HT1080 (cell line): ENCODE measurements at places on chromosomes 7 and 10.

DNA sequence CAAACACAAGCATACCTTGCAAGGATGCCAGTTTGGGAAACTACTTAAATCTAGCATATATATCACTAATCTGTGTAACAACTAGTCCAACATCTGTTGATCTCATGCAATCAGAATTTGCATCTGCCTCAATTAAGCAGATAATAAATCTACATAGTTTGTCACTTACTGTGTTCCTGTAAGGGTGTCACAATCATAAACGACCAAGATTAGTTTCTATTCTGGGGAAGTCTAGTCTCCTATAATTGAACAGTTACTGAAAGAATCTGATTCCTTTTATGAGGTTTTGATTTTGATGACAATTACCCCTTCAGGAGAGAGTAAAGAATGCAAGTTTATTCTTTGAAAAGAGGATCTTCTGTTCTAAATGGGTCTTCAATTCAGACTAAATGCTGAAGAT, 85.5 kb upstream of the LRRN3 start:
- no peak for DNase-seq

- no peak for DNase-seq
Observed at GRCh38 chr7:2072042-2072441, 160.7 kb downstream of the MAD1L1 start.

DNA sequence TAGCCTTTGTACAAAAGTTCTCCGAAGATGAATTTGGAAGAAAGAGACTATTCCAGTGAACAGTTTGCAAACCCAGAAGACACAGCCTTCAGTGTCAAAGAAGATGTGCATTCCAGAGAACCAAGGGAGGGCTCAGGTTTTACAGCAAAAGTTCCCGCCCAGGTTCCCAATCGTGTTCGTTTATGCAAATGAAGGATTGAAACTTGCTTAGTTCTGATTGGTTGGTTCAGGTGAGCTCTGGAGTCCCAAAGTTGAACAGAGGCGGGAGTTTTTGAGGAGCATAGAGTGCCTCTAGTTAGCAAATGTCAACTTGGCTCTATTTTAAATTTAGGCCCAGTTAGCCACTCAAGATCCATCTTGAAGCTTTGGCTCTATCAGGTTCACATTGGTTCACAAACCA, 51.3 kb downstream of the TMEM270 start:
- no peak for DNase-seq

DNA sequence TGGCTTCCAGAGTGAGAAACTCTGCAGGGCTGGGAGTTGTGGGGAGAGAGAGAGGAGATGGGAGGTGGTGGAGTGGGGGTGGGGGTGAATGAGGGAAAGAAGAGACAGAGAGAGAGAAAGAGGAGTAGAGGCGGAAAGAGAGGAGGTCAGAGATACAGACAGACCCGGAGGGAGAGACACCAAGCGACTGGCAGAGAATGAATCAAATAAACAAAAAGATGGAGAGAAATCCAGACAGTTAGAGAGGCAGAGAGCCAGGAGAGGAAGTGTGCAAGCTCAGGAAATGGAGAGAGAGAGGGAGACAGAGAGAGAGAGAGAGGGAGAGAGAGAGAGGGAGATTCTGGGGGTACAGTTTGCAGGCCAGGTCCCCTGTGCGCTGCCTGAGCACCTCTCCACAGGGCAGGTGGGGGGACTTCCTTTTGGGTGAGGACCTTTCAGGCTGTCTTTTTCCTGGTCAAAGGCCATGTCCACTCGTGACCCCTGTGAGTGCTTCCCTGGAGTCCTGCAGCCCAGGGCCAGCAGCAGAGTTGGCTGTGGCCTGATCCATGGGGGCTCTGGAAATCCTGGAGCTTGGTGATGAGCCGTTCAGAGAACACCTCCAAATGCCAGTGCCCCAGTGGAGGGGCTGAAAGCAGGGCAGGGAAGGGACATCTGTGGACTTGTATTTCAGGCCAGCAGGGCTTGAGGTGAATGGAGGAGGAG, 25.0 kb upstream of the PCBD1 start:
- no peak for DNase-seq

DNA sequence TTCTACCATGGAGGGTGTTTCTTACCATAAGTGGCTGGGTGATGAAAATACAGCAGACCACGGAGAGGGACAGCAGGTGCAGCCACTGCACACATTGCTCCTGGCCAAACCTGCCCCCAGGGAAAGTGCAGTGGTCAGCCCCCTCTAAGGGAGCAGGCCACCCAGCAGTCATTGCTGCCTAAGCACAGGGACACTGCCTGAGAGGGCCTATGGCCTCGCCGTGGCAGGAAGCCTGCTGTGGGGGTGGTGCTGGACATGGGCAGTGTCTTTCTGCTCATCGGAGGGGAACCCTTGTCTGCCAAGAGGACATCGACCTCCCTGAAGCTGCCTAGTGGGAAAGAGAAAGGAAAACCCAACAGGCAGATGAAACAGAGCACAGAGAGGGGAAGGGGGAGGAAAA, 118.3 kb downstream of the PKD1L1 start:
- DNase-seq, result no peak

DNA sequence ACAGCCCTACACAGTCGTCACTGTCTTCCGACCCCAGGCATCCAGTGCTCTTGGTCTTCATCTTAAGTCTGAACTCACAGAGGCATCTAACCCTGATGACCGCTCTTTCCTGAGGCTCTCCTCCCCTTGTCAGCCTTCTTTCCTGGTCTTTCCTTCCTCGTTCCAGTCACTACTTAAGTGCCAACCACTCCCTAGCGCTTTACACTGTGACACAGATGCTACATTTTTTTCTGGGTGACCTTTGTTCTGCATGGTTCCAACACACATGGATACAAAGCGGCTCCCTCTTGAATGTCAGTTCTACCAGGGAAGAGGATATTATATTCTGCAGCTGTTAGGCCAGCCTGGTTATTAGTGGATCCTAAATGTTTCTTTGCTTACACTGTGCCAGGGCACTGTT, 12.7 kb downstream of the YWHAG start:
- no peak for DNase-seq

DNA sequence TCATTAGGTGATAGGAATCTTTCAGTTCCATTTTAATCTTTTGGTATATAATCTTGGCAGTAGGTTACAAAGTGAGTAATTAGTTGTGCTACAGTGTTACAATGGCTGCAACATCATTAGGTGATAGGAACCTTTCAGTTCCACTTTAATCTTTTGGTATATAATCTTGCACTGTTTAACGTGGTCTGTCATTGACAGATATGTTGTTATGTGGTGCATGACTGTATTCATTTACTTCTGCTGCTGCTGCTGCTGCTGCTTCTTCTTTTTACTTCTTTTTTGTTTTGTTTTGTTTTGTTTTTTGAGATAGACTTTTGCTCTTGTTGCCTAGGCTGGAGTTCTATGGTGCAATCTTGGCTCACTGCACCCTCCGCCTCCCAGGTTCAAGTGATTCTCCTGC, 28.6 kb downstream of the ST7 start:
- DNase-seq, result no peak

DNA sequence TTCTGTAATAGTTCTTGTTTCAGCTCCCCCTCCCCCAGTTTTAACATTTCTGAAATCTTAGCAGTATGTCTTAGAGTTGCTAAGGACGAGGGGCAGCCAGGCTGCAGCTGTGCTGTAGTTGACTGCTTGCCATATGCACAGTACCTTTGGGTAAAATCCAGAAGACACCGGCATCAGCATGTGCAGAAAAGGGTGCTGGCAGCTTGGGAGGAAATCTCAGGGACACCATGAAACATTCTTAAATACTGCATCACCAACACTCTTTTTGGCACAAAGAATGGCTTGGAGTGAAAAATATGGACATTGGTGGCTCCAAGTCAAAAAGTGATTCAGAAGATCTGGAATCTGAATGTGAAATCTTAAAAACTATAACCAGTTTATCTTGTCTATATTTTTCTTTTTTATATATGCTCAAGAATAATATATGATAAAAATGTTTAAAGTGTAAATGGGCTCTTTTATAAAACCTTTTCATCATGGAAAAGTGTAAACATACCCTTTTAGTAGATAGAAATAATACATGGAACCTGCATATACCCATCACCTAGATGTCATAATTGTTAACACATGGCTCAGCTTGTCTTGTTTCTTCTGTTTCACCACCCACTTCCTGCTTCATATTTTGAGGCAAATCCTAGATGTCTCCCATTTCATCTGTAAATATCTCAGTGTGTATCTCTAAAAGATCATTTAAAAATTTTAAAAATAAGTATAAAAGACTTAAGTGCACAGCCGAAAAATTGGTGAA, 34.4 kb upstream of the ARMS2 start:
- DNase-seq, result no peak

GRCh38 chr7:155877167-155877566, 64.9 kb upstream of the SHH start:
- DNase-seq, result no peak

DNA sequence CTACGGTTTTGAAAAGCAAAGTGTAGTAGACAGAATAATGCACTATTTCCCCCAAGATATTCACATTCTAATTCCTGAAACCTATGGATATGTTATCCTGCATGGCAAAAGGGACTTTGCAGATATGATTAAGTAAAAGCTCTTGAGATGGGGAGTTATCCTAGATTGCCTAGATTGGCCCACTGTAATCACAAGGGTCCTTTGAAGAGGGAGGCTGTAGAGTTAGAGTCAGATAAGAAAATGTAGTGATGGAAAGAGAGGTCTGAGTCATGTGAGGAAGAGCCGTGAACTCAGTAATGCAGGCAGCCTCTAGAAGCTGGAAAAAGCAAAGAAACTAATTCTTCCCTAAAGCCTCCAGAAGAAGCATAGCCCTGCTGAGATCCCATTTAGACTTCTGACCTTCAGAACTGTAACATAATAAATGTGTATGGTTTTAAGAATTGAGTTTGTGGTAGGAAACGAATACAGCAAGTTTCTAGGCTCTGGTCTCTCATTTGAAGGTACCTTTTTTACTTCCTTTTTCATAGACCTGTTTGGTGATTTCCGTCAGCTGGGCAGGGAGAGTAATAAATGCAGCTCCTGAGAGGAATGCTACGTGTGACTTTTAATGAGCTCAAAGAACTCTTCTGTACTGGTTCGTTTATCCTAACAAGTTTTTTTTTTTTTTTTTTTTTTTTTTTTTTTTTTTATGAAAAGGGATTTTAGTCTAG, 41.9 kb upstream of the NXPH1 start:
- peak; percentile 3 for DNase-seq

- no peak for DNase-seq
Observed at GRCh38 chr10:71033396-71033980, 145.1 kb upstream of the PCBD1 start.
